Activated T-cell treated with anti-CD3 and anti-CD28 coated beads, Interleukin-2, amount 50 U/mL, for 24 hours (primary cell): ENCODE measurements at places on chromosomes 3 and 15.

- DNase-seq: no peak
Measured at GRCh38 chr3:12454076-12454815, 30.0 kb upstream of the TSEN2 start.

GRCh38 chr3:48187301-48187578 lies 977 bp downstream of the CDC25A start:
- no peak for DNase-seq

DNA sequence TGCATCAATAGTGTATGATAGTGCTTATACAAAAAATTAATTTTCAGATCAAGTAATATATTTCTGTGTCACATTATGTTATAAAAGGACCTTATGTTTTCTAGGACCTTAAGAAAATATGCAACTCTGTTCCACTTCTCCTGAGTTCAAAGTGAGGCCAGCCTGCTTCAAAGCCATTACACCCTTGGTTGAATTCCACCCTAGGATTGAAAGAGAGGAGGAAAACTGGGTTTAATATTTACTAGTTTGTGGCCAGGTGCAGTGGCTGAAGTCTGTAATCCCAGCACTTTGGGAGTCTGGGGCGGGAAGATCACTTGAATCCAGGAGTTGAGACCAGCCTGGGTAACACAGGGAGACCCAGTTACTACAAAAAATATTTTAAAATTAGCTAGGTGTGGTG lies 32.9 kb upstream of the NR1I2 start:
- no peak for DNase-seq

- DNase-seq: no peak
Measured at GRCh38 chr15:88108477-88108876, 148.1 kb downstream of the NTRK3 start.

GRCh38 chr3:57981483-57982087 lies 26.6 kb upstream of the FLNB start:
- DNase-seq: no peak
